Ecto neural progenitor cell (in vitro differentiated cells): ENCODE measurements at places on chromosomes 5 and 9.
A peak's percentile ranks its signal among the peaks of the same experiment; 100 is the strongest.

- no peak for DNase-seq
Observed at GRCh38 chr5:67214036-67214435, 17.4 kb upstream of the CD180 start.

DNA sequence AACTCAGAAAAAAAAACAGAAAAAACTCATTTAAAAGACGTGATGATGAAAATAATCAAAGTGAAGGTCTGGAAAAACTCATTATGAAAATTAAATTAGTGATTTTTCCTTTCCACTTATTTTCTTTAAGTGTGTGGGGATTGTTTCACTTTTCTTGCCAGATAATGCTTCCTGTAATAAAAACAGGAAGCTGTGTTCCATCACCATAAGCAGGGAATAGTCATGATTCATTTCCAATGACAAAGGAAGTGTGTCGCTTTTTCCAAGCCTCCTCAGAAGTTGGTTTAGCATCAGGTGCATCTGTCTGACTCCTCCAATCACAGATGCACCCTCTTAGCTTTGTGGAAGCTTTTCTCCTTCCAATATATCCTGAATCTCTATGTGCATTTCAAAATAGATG lies 2068.7 kb downstream of the MAT2B start:
- no peak for DNase-seq

- DNase-seq, result no peak
Observed at GRCh38 chr5:132639706-132640130, 18.3 kb upstream of the IL13 start.

DNA sequence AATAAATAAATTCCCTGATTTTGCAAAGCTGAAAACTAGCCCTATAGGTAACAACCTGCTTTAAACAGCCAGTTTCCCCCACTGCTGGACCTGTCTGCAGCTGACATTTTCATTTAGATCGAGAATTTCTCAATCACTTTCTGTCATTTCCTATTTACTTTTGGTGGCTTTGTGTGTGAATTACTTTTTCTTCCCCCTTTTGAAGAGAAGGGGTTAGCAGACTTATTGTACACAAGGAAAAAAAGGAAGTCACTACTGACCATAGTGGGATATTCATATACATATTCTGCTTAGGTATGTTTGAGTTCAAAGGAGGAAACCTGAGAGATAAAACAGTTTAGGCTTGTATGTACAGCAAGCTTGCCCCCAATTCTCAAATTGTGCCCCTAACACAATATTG lies 27.0 kb upstream of the IFNB1 start:
- DNase-seq, result no peak

GRCh38 chr9:89920951-89921350 lies 316.1 kb downstream of the GADD45G start:
- peak; percentile 41 for DNase-seq

DNA sequence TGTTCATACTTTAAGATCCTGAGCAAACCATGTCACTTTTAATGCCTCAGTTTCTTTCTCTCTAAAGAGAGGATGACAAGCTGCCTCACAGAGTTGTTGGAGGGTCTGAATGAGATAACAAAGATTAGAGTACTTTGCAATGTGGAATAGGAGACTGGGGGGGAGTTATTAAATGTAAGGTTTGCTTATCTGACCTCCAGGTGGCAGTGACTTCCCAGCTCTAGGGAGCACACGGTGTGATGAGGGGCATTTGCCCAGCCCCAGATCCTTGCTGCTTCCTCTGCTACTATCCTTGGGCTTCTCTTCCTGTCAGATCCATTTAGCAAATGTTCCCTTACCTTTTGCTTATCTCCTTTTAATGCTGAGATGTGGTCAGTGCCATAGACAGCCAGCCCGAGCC lies 30.7 kb downstream of the ENHO start:
- DNase-seq, result no peak

GRCh38 chr5:58924306-58924705 lies 341.4 kb downstream of the RAB3C start:
- no peak for DNase-seq
